GM04504 (cell line): ENCODE measurements at places on chromosomes 7 and 10.

DNA sequence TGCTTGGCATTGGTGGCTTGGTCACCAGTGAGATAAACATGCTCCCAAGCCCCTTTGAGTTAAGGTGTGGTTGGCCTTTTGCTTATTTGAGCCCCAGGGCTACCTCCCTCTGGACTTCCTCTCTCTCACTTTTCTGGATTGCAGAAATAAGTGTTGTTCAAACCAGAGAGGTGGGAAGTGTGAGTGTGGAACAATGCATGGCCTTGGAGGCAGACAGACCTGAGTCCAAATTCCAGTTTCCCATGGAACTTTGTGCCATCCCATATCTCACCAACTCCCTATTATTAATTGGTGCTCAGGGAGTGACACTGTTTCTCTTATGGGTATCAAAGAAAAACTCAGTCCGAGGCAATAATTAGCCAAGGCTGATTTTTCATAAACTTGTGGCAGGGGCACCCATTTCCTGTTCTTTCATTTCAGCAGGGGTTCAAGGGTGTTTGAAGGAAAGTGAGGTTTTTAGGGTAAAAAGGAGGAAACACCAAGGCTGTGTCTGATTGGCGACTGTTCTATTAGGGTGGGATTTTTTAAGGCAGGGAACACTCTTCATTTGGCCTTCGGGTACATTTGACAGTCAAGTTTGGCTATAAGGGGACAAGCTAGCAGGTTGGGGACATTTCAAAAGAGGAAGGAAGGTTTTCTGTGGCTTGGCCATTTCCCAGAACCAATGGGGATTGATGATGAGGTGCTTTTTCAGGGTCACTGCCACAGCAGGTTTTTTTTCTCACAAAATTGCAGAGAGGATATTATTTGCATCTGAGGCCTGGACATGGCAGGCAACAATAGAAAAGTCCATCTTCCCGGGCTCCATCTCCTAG lies 148.8 kb upstream of the NPY start:
- no peak for DNase-seq

- no peak for DNase-seq
Observed at GRCh38 chr7:151000897-151001495, 10.2 kb downstream of the NOS3 start.

- DNase-seq: no peak
Observed at GRCh38 chr7:75531359-75531821, 39.3 kb downstream of the SPDYE5 start.

DNA sequence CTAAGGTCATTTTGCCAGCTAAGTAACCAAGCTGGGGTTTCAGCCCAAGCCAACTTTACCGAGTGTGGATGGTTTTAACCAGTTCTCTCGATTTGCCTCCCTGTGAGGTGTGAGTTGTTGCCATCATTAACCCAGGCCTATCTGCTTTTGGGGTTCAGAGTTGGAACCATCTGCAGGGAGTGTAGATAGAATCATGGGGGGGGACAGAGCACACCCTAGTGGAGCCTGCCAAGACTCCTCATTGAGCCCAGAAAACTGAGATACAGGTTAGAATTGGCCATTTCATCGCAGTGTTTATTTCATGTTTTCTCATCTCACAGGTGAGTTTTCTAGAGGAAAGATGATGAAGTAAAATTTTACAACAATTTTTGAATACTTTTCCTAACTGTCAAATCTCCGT lies 133.6 kb downstream of the SDK1 start:
- DNase-seq: no peak

DNA sequence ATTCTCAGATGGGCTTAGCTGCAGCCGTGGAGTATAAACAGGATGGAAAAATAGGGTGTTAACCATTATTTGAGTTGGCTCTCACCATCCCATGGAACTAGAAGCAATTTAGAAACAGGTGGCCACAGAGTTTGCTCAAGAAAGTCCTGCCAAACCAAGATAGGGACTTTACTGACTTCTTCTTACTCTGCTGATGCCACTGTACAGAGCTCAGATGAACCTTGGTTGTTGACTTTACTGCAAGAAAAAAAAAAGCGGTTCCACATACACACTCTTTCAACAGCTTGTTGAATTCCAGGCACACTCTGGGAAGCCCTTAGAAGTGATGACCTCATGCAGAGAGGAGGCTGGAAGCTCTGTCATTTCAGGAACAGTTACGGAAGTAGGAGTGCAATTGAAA lies 753.4 kb downstream of the NRG3 start:
- DNase-seq: no peak

DNA sequence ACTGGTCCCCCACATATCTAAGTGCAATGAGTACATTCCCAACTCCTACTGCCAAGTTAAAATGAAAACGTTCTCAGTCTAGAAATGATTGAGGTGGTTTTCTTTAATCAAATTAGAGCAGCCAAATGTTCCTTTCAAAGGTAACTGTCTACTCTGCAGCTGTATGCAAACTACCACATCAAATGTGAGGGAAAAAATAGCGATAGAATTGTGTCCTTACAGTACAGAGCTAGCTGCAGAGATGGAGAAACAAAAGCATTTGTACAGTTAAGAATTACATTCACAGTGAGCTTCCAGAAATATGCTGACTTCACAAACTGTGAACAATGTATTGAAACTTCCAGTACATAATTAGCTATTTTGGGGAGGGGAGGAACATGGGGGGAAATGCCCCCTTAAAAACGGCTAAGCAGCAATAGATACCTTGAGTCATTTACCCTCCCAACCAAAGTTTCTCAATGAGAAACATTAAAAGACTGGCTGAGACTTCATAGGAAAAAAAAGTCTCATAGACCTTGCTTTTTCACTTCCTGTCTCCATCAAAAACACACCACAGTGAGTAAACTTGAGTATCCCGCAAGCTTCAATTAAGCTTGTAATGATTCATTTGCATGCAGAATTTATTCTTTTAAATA lies 22.9 kb downstream of the CDK6 start:
- no peak for DNase-seq

- no peak for DNase-seq
Observed at GRCh38 chr10:43846187-43846680, 197.6 kb upstream of the ZNF32 start.
